ENCODE measurements at places on chromosomes 4 and X. TPM values are rescaled to one million over a fixed set of nuclear protein-coding genes. Genes with fewer than 3 reads are reported as not detected.

The APBB2 gene
- 103 TPM for total RNA-seq

GRCh38 chr4:130077275-130077674, 981.3 kb downstream of the C4orf33 start:
- DNase-seq = no peak

GRCh38 chr4:41366911-41367517, 110.3 kb downstream of the UCHL1 start:
- DNase-seq = no peak

- DNase-seq = no peak
Observed at GRCh38 chr4:184893801-184894571, 68.2 kb upstream of the ACSL1 start.

GRCh38 chr4:28481565-28481964, 1620.9 kb downstream of the STIM2 start:
- no peak for DNase-seq

- no peak for DNase-seq
Observed at GRCh38 chr4:177282284-177282835, 27.3 kb upstream of the NEIL3 start.

- DNase-seq = peak; percentile 26
Observed at GRCh38 chr4:41748074-41748570, 403 bp downstream of the PHOX2B start.

The AKAP14 gene
- total RNA-seq = not detected

- DNase-seq = no peak
Observed at GRCh38 chrX:137363559-137363958, 202.4 kb upstream of the ZIC3 start.

The SOX3 gene
- 0.49 TPM for total RNA-seq

GRCh38 chr4:80270321-80270720, 3.9 kb downstream of the FGF5 start:
- DNase-seq = no peak

DNA sequence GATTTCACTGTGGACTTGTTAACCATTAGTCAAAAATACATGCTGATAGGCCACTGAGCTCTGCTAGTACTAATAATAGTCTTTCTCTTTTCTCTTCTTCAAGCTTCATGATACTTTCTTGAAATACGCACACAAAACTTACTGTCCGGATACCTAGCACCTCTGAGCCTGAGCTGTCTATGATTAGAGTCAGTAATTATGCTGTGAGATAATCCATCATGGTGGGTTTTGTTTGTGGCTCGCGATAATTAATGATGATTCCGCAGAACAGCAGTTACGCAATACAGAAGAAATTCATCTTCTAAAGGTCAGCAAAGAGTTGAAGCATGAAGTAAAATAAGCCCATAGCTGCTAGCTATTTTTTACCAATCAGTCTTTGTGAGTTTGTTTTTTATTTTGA, 511.5 kb upstream of the GALNT7 start:
- no peak for DNase-seq

DNA sequence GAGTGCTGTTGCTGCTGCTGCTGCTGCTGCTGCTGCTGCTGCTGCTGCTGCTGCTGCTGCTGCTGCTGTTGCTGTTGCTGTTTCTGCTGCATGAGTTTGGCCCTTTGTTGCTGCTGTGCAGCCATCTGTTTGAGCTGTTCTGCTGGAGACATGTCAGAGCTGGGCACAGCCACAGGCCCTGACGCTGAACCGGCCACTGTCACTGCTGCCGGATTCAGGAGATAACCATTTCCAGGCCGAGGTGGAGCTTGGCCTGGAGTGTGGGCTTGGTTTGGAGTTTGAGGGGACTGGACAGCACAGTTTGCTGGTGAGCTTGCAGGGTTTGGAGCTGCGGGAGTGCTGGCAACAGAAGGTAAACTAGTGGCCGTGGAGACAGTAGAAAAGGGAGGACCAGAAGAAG, 224.3 kb downstream of the MGST2 start:
- DNase-seq = no peak

DNA sequence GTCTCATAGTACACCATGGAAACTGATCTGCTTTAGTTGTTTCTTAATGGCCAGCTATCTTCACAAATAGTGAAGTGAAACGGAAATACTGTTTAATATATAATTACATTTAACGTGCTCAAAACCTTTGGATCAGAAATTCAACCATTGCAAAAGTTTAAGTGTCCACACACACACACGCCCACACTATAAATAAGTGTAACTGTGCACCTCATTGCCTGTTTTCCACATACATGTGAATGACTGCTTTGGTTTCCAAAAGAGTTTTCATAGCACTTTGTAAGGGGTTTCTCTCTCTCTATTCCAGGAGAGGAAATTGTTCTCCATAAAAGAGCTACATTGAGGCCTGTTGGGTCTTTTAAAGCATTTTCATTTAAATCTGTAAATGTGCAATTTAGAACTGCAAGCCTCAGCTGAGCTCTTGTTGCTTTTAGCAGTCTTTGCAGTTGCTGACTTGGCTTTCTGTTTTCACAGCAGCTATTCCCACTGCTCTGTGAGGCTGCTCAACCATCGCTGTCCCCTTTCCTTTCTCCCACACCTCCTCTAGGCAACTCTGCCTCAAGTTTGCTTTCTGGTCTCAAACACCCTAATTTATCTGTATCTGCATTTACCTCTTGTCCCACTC, 94.5 kb downstream of the RAPGEF2 start:
- DNase-seq = no peak

DNA sequence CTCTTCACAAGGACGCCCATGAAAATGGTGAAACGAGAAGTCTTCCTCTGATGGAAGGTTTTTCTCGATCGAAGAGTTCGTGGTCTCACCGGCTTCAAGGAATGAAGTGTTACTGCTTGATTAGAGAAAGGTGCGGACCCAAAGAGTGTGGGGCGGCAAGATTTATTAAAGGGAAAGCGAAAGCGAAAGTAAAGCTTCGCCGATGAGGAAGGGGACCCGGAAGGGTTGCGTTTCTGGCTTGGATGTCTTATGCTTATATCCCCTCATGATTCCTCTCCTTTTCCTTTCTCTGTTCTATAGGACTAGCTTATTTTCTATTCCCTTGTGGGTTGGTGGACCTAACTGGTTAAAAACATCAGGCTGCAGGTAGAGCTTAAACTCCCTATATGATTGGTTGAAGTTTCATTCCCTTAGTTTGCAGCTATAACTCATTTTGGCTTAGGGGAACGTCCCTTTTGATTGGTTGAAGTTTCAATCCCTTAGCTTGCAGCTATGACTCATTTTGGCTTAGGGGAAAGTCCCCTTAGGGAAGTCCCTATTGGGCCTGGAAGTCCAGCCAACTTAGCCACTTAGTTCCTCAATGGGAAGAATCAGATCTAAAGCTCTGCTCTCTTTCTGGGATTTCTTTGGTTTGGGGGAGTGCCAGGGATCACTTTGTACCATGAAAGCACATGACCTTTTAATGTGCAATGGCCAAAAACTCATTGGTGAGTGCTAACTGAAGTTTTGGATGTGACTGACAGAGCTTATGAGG, 1025.0 kb upstream of the PCDH10 start:
- no peak for DNase-seq

DNA sequence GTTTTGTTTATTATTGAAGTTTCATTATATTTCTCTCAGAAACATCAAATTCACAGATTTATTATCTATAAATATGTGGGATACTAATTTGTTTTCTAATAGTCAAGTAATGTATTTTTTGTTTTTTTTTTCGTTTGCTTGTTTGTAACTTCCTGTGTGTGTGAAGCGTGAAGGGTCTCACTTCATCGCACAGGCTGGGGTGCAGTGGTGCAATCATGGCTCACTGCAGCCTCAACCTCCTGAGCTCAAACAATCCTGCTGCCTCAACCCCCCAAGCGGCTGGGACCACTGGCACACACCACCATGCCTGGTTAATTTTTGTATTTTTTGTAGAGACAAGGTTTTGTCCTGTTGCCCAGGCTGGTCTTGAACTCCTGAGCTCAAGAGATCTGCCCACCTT, 55.1 kb downstream of the SH3RF1 start:
- no peak for DNase-seq

DNA sequence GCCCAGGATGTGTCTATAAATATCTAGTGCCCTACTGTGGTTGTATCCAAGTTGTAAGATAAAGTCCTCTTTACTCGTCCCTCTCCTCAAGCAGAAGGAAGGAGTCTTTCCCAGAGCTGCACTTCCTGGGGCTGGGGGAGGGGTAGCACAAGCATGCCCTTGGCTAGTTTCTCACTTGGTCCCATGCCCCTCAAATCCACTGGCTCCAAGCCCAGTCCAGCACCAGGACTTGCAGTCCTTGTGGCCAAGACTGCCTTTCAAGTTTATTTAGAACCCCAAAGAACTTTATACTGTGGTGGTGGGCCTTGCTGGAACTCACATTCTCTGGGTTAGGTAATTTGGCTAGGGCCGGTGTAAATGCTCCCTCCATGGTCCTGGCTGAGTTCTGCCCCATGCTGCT, 43.2 kb upstream of the SLC10A4 start:
- no peak for DNase-seq

DNA sequence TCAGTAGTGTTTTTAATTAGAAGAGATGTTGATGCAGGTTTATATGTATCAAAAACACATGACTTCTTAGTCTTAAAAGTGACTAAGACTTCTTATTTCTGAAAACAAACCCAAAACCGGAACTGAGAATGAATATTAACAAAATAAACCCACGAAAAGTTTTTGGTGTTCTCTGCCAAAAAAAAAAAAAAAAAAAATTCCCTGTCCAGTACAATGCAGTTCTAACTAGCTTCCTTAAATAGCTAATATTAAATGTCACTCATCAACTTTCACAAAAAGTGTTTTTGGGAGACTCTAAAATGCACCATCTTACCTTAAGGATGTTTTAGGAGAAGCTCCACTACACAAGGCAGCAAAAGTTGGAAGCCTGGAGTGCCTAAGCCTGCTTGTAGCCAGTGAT, 2.0 kb downstream of the ANKRD37 start:
- no peak for DNase-seq

DNA sequence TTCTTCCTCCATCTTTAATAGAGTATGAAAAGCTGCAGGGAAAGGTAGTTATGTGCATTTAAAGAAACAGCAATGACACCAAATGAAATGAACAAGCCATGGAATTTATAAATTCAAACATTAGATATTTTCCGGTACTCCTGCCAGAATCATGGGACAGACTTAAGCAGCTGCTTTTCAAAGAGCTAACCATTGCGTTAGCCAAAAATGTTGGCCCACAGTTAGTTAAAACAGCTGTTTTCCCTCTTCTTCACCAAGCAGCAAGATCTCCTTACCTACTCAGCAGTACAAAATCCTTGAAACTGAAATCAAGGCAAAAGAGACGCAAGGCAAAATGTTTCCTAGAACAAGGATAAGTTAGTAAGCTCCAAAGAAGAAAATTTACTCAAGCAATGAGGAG, 64.0 kb downstream of the MANBA start:
- DNase-seq = no peak

- DNase-seq = no peak
Observed at GRCh38 chr4:176433983-176434382, 114.2 kb downstream of the SPCS3 start.

The GRID2 gene
- 11.6 TPM for total RNA-seq

GRCh38 chr4:2333356-2333841, 71.5 kb upstream of the MXD4 start:
- peak; percentile 3 for DNase-seq

The OPHN1 gene
- total RNA-seq = 13.2 TPM

The NAT8L gene
- total RNA-seq = 0.36 TPM

The MAOB gene
- total RNA-seq = 0.10 TPM

GRCh38 chr4:144178414-144178813, 37.9 kb upstream of the GYPA start:
- no peak for DNase-seq

The DCAF8L2 gene
- total RNA-seq = 0.62 TPM

The C1QTNF7 gene
- not detected for total RNA-seq

GRCh38 chrX:153476666-153477363, 6.4 kb upstream of the HAUS7 start:
- DNase-seq = peak; percentile 30

The PGAM4 gene
- not detected for total RNA-seq

DNA sequence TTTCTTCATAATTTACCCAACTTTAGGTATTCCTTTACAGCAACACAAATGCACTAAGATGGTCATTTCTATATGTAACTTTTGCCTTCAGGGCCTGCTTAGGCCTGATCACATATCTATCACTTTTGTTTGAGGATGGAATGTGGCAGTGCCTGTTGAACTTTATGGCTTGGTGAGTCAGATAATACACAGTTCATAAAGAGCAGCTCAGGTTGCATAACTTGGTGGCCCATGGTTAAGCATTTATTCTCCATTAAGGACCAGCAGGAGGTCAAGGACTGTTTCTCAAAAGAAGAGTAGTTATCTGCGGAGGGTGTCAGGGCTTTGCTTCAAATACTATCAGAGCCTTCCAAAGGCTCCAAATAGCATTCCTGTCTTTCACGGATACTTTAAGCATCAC, 124.1 kb upstream of the PDHA2 start:
- DNase-seq = no peak

GRCh38 chr4:10239982-10240654, 123.5 kb upstream of the WDR1 start:
- no peak for DNase-seq

The MAGEB1 gene
- not detected for total RNA-seq

DNA sequence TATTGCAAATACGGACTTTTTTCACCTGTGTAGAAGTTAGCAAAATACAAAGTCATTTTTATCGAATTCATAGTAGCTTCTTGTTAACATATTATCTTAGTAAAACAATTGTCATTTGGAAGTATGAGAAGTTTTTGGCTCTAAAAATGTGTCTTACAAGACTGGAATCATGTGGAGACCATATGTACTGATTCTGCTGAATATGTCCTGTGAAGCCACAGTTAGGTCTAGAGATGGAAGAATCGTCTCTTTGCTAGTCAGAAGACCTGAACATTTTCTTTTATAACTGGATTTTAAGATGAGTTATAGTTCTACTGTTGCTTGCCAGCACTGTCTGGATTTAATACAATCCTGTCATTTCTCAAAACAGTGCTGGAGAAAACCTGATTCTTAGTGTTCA, 29.0 kb downstream of the TMEM165 start:
- DNase-seq = no peak

- no peak for DNase-seq
Observed at GRCh38 chrX:132483488-132483887, 5.3 kb downstream of the MBNL3 start.

DNA sequence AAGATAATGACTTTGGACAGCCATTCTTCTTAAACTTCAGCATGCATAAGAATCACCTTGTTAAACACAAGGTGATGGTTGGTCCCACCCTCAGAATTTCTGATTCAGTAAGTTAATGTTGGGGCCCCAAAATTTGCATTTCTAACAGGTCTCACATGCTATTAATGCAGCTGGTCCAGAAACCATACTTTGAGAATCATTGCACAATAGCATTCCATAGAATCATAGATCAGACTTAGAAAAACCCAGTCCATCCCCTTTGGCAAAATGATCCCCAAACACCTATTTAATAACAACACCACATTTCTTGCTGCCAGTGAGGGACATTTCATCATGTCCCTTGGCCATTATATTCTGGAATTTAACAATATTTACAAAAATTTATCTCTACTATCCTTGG, 6.2 kb upstream of the MGAT4D start:
- DNase-seq = no peak

DNA sequence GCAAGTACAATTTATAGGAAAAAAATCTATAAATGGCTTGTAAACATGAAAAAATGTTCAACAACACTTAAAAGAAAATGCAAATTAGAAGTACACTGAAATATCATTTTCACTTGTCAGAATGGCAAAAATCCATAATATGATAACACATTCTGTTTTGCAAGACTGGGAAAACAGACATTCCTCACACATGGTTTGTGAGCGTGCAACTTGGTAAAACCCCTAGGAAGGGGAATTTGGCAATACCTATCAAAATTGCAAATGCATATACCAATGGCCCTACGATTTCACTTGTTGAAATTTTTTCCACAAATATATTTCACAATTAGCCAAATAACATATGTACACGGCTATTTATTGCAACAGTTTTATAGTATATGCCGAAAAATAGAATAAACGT, 31.4 kb downstream of the TBC1D9 start:
- DNase-seq = no peak

GRCh38 chr4:72468904-72469502, 100.0 kb downstream of the ADAMTS3 start:
- DNase-seq = no peak
